ENCODE measurements at places on chromosomes 4 and X. TPM values are rescaled to one million over a fixed set of nuclear protein-coding genes. Genes with fewer than 3 reads are reported as not detected.

GRCh38 chrX:37787423-37787869 lies 7.6 kb downstream of the CYBB start:
- no peaks in the 10 kb centered on the region for H3K36me3 ChIP-seq
- H3K27ac ChIP-seq, result no peak overlapping the region
- no peak for DNase-seq
- H3K4me3 ChIP-seq, result no peak overlapping the region
- no peaks in the 10 kb centered on the region for H3K27me3 ChIP-seq

- H3K36me3 ChIP-seq, result no peaks in the 10 kb centered on the region
- H3K27ac ChIP-seq, result no peak overlapping the region
- peaks cover 10% of the 10 kb centered on the region for H3K4me1 ChIP-seq
- peaks cover 13% of the 10 kb centered on the region for H3K27me3 ChIP-seq
- DNase-seq, result peak; percentile 35
- no peak overlapping the region for H3K4me3 ChIP-seq
These were observed 42.9 kb downstream of the PSAPL1 start for GRCh38 chr4:7391637-7392437.

GRCh38 chr4:90816754-90817153 lies 689.6 kb downstream of the CCSER1 start:
- peaks cover 13% of the 10 kb centered on the region for H3K36me3 ChIP-seq
- no peak overlapping the region for H3K27ac ChIP-seq
- no peak for DNase-seq
- H3K27me3 ChIP-seq, result no peaks in the 10 kb centered on the region

F8A2 gene
- not detected for total RNA-seq

HELT gene
- total RNA-seq, result not detected
